ENCODE measurements at places on chromosomes 5 and 9. TPM values are rescaled to one million over a fixed set of nuclear protein-coding genes. Genes with fewer than 3 reads are reported as not detected.

DNA sequence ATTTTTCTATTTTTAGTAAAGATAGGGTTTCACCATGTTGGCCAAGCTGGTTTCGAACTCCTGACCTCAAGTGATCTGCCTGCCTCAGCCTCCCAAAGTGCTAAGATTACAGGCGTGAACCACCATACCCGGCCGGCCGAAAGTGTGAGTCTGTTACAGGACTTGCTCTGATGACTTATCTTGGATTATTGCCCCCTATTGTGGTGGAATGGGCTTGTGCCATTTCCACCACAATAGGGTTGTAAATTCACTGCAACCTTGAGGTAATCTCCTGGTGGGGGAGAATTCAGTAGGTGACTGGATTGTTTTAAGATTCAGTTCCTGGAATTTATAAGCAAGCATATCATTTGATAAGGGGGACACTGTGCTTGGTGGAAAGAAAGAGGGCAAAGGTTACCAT lies 15.0 kb upstream of the HMGCR start:
- DNase-seq = no peak

The PPP3R2 gene
- total RNA-seq = not detected

The PTPN3 gene
- total RNA-seq = 7.1 TPM

- no peak for DNase-seq
Observed at GRCh38 chr5:71924980-71925379, 182.3 kb upstream of the MAP1B start.

- no peak for DNase-seq
Observed at GRCh38 chr9:124208571-124208970, 49.2 kb upstream of the NEK6 start.

DNA sequence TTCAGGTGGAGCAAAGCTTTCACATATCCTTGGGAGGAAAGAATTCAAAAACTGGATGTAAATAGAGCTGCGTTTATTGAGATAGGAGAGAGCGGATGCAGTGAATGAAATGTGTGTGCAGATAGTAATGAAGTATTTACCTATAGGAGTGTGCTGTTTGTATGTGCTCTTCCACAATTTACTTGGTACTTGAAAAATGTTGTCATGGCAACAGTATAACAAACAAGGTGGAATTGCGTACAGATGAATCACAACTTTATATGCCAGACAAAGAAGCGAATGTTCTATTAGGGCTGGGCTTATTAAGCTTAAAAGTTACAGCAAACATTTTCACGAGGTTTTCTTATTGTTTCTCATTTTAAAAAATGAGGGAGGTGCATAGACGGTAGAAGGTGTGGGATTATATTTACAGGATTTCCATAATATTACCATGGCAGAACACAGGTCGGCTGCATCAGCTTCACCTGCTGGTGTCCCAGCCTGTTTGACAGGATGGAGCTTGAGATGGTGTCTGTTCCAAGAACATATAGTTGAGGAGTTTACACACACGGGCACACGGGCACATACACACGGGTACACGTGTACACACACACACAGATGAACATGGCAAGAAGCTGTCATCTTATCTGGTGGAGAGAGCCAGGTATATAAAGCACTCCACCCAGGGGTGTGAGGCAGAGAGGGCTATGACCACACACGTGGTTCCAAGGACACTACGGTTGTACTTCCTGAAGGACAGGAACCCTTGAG lies 155.7 kb downstream of the RMI1 start:
- peak; percentile 19 for DNase-seq

GRCh38 chr9:98583417-98583816 lies 125.3 kb downstream of the GABBR2 start:
- no peak for DNase-seq

GRCh38 chr5:145681686-145682085 lies 153.5 kb downstream of the PRELID2 start:
- DNase-seq = peak; percentile 88

The IPO11 gene
- total RNA-seq = 23.0 TPM

DNA sequence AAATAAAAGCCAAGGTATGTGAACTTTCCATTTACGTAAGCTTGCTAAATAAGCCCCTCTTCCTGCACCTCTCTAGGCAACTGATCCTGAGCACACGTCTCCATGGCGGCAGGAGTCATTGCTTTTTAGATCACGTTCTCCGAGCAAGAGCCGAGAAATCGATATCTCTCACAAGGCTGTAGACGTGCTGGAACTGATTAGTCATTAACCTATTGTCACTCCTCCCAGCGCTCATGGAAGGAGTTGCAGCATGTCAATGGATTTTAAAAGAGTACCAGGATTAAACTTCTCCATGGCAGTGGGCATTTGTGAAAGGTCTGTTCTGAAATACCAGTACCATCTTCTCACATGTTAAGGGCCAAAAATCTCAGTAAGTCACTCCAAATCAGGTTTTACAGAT lies 4.7 kb upstream of the ADCY2 start:
- peak; percentile 72 for DNase-seq

GRCh38 chr5:176769911-176770310 lies 40.4 kb upstream of the UNC5A start:
- DNase-seq = no peak

The ANKRD20A1 gene
- total RNA-seq = 0.77 TPM

GRCh38 chr5:163574472-163575440 lies 69.3 kb downstream of the MAT2B start:
- DNase-seq = no peak

Measured in SK-MEL-5 (cell line).